A549 treated with Mapracorat at 1 μM for 4 hours (cell line): ENCODE measurements at places on chromosomes 2 and 18. TPM values are rescaled to one million over a fixed set of nuclear protein-coding genes. Genes with fewer than 3 reads are reported as not detected.

RAMP1 gene
- not detected in 5 replicates for total RNA-seq

DPYSL5 gene
- total RNA-seq, result 3.6 to 7.7 TPM (median 5.3 TPM) in 5 replicates

DTNA gene
- total RNA-seq, result 0.09 to 0.22 TPM (median 0.15 TPM) in 4 of 5 replicates, not detected in the other

ABCG8 gene
- total RNA-seq, result not detected in 5 replicates

CD226 gene
- 0.08 to 0.29 TPM (median 0.16 TPM) in 4 of 5 replicates, not detected in the other for total RNA-seq

AP1S3 gene
- 27.1 to 42.2 TPM (median 34.3 TPM) in 5 replicates for total RNA-seq

PROKR1 gene
- not detected in 5 replicates for total RNA-seq

COA5 gene
- total RNA-seq, result 16.5 to 27.6 TPM (median 24.6 TPM) in 5 replicates

ZNF396 gene
- total RNA-seq, result 0.56 to 1.4 TPM (median 0.82 TPM) in 5 replicates

ST8SIA3 gene
- total RNA-seq, result not detected in 5 replicates

L3MBTL4 gene
- not detected in 5 replicates for total RNA-seq

TFPI gene
- 42.2 to 59.1 TPM (median 50.4 TPM) in 5 replicates for total RNA-seq

TET3 gene
- total RNA-seq, result 6.7 to 9.3 TPM (median 9.0 TPM) in 5 replicates

FOXI3 gene
- 0.06 to 0.07 TPM in 2 of 5 replicates, not detected in the others for total RNA-seq

SKOR2 gene
- not detected in 5 replicates for total RNA-seq

SCN9A gene
- 2.6 to 5.0 TPM (median 4.3 TPM) in 5 replicates for total RNA-seq

ARHGAP25 gene
- 0.08 to 0.34 TPM (median 0.20 TPM) in 5 replicates for total RNA-seq

LAMA1 gene
- 0.03 to 0.45 TPM (median 0.06 TPM) in 5 replicates for total RNA-seq

OTOS gene
- total RNA-seq, result not detected in 5 replicates
